ENCODE measurements at places on chromosomes 2 and 18.

DNA sequence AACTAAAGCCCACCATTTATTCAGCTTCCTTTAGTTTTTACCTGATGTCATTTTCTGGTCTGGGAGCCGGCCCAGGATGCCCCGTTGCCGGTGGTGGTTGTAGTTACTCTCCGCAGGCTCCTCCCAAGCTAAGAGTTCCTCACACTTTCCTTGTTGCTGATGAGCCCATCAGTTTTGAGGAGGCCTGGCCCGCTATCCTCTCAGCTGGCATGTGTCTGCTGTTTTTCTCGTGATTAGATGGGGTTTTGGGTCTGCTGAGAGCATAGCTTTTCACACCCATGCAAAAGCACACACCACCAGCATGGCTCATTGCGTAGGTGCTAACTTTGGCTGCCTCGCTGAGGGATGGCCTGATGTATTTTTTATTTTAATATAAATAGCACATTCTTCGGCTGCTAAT is 72.1 kb downstream of the PSMG2 start:
- DNase-seq: no peak

DNA sequence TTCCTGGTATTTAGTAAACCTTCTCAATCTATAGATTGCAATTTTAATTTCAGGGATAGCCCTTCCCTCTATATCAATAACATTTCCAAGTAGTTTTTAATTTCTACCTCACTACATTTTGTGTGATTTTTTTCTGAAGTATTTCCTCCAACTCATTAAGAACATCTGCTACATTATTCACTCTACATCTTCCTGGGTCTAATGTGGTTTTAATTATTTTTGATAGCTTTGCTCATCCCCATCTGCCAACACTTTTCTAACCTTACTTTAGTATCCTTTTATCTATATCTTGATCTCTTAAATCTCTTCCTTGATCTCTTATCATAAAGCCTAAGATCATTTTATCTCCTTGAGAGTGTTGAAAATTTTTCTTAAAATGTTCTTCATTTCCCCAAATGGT is 278.3 kb upstream of the CYP26B1 start:
- no peak for DNase-seq

- DNase-seq: no peak
Observed at GRCh38 chr2:61193670-61194561, 31.9 kb downstream of the C2orf74 start.

GRCh38 chr18:8657873-8658470 is 47.4 kb upstream of the MTCL1 start:
- DNase-seq: no peak

DNA sequence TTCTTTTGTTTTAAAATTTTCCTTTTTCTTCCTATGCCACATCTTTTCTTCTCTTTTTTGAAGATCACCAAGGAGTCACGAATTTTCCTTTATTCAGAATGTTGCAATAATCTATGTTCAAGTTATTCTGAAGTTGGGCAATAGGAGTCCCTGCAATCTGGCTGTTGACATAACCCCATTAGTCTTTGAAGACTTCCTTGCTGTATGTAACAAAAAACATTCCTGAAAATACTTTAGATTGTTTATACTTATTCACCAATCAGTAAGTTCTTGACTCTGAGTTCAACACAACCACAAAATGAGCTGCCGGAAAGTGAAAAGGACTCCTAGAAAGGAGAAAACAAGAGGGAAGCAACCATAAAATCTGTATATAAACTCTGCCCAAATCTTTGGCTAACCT is 62.8 kb downstream of the TMEM237 start:
- DNase-seq: no peak

GRCh38 chr2:121709776-121710469 is 26.8 kb downstream of the NIFK start:
- DNase-seq: no peak

DNA sequence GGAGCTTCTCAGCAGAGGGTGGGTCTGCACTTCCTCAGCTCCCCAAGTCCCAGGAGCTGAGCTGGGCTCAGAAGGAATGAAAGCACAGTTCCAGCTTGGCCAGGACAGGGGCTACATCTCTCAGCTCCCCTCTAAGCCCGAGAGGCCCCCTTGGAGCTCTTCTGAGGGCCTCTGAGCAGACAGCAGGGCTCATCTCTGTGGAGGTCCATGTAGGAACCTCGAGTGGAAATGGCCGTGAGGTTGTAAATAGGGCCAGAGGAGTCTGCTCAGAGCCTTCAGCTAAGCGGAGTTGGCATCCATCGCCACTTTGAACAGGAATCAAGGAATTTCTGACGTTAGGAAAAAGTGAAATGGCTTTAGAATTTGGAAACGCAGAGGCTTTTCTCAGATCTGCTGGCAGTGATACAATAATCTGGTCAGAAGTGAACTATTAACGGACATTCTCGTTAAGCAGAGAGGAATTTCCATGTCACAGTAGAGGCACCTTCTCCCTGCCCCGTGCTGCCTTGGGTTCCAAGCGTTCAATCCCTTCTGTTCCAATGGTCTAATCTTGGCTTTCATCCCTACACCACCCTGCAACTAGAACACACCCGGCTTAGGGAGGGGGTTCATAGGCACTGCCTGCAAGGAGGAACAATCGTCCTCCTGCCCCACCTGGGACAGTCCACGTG is 213.9 kb downstream of the NDUFA10 start:
- DNase-seq: no peak

GRCh38 chr18:64037812-64038414 is 68.0 kb downstream of the SERPINB8 start:
- DNase-seq: no peak

GRCh38 chr2:29207352-29208148 is 92.3 kb downstream of the CLIP4 start:
- DNase-seq: no peak

All from activated naive CD4-positive, alpha-beta T cell treated with anti-CD3 and anti-CD28 coated beads, Interleukin-2, amount 10 ng/mL, durations not matched to agents 7 days and 5 days (primary cell).